ENCODE measurements at places on chromosomes 16 and 17.

- no peak for DNase-seq
These were observed 49.7 kb downstream of the EPN2 start for GRCh38 chr17:19286751-19287341.

- no peak for DNase-seq
These were observed 5.5 kb downstream of the BIRC5 start for GRCh38 chr17:78219396-78220150.

- no peak for DNase-seq
These were observed 28.3 kb upstream of the GPR139 start for GRCh38 chr16:20102021-20102420.

DNA sequence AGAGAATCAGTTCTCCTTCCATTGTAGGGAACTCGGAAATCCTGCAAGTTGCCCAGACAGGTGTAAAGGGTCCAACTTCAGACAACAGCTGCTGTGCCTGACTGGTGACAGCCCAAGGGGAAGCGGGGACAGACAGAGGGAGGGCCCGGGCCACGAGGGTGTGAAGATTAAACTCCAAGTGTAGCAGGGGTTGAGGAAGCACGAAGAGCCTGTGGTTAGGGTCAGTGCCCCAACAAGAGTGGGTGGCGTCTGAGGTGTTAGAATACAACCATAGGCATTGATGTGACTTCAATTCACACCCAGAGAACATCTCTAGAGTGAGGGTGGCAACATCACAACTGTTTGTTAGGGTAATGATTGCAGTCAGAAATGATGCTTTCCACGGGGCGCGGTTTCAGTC is 39.1 kb downstream of the ASPA start:
- no peak for DNase-seq

DNA sequence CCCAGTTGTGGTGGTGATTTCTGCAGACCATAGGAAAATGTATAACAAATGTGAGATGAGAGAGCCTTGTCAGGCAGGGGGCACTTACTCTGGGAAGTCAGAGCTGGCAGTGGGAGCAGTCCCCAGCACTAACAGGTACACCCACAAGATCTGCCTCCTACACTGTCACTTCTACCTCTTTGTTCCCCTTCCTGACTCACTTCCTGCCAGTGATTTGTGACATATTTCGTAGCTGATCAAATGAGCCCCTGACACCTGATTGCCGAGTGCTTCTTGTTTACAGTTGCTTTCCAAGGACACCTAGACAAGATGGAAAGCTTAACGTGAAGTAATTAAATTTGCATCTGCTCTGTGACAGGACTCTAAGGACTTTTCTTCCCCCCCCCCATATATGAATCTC is 40.5 kb downstream of the FTO start:
- DNase-seq: no peak

- DNase-seq: no peak
These were observed 551.9 kb upstream of the ZFHX3 start for GRCh38 chr16:73599870-73600269.

- DNase-seq: no peak
These were observed 230.5 kb upstream of the ASIC2 start for GRCh38 chr17:33523577-33523981.
